ENCODE measurements at places on chromosomes 13 and 19.

DNA sequence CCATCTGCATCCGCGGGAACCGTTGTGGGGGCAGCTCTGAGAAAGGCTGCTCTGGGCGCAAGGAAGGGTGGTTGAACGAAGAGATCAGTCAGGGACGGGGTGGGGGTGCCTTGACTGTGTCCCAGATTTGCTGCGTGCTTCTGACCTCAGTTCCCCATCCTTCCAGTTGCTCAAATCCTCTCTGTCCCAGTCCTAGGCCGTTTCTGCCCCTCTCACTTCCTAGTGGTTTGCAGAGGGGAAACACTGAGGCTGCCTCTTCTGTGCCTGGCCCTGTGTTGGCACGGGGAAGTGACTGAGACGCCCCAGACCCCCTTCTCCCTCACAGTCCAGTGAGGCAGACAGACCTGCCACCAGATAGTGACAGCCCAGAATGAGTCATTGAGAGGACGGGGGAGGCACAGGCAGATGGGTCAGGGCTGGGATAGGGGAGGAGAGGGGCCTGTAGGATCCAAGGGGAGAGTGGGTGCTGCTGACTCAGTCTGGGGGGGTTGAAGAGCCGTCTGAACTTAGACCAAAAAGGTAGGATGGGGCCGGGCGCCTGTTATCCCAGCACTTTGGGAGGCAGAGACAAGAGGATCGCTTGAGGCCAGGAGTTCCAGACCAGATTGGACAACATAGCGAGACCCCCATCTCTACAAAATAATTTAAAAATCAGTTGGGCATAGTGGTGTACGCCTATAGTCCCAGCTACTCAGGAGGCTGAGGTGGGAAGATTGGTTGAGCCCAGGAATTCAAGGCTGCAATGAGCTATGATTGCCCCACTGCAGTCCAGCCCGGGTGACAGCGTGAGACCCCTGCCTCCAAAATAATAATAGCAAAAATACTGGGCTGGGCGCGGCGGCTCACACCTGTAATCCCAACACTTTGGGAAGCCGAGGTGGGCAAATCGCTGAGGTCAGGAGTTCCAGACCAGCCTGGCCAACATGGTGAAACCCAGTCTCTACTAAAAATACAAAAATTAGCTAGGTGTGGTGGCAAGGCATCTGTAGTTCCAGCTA lies 26.5 kb downstream of the NUMBL start:
- peak; percentile 50 for DNase-seq
- peaks cover 15% of the 10 kb centered on the region for H3K36me3 ChIP-seq

DNA sequence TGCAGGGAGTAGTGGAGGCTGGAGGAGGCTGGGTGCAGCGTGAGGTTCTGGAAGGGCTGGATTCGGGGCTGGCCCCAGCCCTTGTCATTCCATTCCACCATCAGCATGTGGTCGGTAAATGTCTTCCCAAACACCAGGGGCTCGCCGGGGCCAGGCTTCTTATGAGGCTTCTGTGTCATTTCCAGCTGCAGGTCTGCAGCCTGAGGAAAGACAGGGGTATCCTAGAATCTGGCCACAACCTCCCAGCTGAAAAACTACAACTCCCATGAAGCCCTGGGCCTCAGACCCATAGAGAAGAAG lies 4.4 kb downstream of the BCAT2 start:
- H3K27ac ChIP-seq, result no peak overlapping the region
- H3K4me3 ChIP-seq, result no peak overlapping the region
- peaks cover 6% of the 10 kb centered on the region for H3K36me3 ChIP-seq
- H3K4me1 ChIP-seq, result peaks cover 15% of the 10 kb centered on the region
- DNase-seq, result no peak
- no peaks in the 10 kb centered on the region for H3K27me3 ChIP-seq

DNA sequence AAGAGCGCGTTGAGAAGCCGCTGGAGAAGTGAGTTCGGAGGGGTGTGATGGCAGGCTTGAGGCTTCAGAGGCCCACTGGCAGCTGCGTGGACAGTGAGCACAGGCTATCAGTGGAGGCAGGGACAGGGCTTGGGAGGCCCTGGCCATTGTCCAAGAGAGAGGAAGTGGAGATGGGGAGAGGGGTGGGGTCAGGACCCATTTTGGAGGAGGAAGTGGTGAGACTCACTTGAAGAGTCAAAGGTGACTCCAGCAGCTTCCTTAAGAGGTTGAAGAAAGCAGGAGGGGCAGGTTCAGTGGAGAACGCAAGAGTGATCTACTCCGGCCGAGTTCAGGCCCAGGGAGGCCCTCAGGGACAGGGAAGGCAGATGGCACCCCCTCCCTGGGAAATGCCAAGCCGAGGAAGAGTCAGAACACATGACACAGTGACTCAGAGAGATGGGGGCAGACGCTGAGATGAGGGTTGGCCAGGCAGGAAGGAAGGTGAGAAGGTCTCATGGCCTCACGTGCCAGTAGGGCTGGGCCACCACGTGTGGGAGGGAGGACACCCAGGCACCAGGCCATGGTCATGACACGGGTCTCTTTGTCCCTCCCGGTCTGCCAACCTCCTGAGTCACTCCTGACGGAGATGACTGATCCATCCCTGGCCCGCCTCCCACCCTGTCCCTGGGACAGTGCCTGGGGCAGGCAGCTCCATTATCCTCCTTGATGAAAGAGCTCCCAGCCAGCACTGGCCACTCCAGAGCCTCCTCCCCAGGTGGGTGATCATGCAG lies 10.1 kb upstream of the CD22 start:
- H3K4me3 ChIP-seq, result no peak overlapping the region
- H3K36me3 ChIP-seq, result no peaks in the 10 kb centered on the region
- H3K27me3 ChIP-seq, result peaks cover 4% of the 10 kb centered on the region
- DNase-seq, result peak; percentile 41
- no peak overlapping the region for H3K27ac ChIP-seq
- peaks cover 10% of the 10 kb centered on the region for H3K4me1 ChIP-seq

- H3K27me3 ChIP-seq, result no peaks in the 10 kb centered on the region
- DNase-seq, result peak; percentile 70
- H3K4me1 ChIP-seq, result peaks cover 28% of the 10 kb centered on the region
- no peak overlapping the region for H3K27ac ChIP-seq
- no peaks in the 10 kb centered on the region for H3K36me3 ChIP-seq
- H3K4me3 ChIP-seq, result no peak overlapping the region
Observed at GRCh38 chr19:13887018-13887436, 10.1 kb downstream of the NANOS3 start.
